Stimulated activated memory B cell treated with anti-CD40 and anti-IgM and Interleukin-4, amounts not matched to agents 10 μg/mL and 1 μg/mL and 100 μg/mL, for 72 hours (primary cell): ENCODE measurements at places on chromosomes 6 and 20.

DNA sequence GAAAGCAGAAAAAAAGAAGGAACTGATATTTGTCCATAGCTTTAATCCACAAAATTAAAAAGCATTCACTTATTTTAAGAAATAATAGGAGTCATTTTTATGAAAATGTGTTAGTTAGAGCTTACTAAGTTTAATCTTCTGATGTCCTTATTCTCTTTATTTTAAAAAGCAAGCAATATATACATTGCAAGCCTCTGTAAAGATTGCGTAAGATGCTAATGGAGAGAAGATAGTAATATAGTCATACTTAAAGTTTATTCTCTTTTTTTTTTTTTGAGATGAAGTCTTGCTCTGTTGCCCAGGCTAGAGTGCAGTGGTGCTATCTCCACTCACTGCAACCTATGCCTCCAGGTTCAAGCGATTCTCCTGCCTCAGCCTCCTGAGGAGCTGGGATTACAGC is 39.7 kb downstream of the AIG1 start:
- no peaks in the 10 kb centered on the region for H3K27me3 ChIP-seq
- H3K36me3 ChIP-seq = no peaks in the 10 kb centered on the region
- no peak for ATAC-seq
- no peak overlapping the region for H3K4me3 ChIP-seq

DNA sequence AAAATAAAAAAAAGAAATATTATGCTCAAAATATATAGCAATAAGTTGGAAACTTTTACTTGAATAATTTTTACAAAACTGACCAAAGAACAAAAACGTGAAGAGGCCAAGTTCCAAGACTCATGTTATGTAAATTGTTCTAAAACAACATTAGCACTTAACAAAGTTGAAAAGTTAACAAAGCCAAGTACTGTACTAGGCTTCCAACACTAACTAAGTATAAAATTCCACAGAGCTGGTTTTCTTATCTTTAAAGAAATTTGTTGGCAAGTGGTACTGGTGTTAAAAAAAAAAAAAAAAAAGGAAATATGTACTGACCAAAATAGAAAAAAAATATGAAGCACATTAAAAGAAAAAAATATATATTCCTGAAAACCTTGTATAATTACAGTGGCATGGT is 127.8 kb downstream of the SLC16A10 start:
- no peaks in the 10 kb centered on the region for H3K36me3 ChIP-seq
- H3K4me3 ChIP-seq = no peak overlapping the region
- H3K4me1 ChIP-seq = no peaks in the 10 kb centered on the region
- no peak for ATAC-seq

GRCh38 chr6:56956491-56956890 is 1.6 kb downstream of the BEND6 start:
- H3K4me1 ChIP-seq = peaks cover 20% of the 10 kb centered on the region
- no peak overlapping the region for H3K27ac ChIP-seq
- no peak for ATAC-seq
- H3K27me3 ChIP-seq = peaks cover 40% of the 10 kb centered on the region

- H3K36me3 ChIP-seq = no peaks in the 10 kb centered on the region
- ATAC-seq = no peak
- H3K4me1 ChIP-seq = no peaks in the 10 kb centered on the region
- H3K27ac ChIP-seq = no peak overlapping the region
- no peaks in the 10 kb centered on the region for H3K27me3 ChIP-seq
- H3K4me3 ChIP-seq = no peak overlapping the region
Measured at GRCh38 chr20:24705486-24705885, 236.1 kb downstream of the SYNDIG1 start.

DNA sequence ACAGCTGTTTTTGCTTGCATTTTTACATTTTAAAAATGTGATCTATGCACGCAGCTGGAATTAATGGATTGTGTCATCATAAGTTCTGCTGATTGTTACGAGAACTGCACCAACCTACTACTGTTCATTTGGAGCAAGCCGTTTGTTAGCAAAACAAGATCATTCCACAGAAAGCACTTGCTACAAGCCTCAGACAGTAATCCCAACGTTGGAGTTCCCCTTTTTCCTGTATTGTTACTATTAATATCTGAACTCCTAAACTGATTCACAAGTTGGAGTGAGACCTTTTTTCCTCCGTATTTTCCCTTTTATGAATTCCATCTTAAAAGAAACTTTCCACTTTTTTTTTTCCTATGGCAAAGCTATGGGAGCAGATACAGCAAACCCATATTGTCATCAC is 3.5 kb downstream of the TENT5A start:
- H3K27ac ChIP-seq = no peak overlapping the region
- no peak for ATAC-seq
- peaks cover 4% of the 10 kb centered on the region for H3K36me3 ChIP-seq
- peaks cover 45% of the 10 kb centered on the region for H3K4me1 ChIP-seq

DNA sequence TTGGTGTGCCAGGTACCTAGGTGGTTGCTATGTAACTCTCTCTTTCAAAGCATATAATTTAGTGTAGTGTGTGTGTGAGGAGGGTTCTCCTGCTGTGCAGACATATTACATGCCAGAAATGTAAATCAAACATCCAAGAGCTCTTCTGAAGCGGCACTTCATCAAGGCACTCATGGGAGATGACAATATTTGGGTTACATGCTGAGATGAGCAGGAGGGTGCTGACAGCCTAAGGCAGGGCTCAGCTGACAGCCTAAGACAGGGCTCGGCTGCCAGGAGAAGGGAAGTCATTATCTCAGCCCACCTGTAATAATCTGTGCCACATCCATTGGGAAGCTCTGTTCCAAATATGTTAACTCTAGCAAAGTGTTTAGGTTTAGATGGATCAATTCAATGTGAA is 39.1 kb downstream of the ADGRF5 start:
- no peaks in the 10 kb centered on the region for H3K4me1 ChIP-seq
- H3K4me3 ChIP-seq = no peak overlapping the region
- no peaks in the 10 kb centered on the region for H3K36me3 ChIP-seq
- no peaks in the 10 kb centered on the region for H3K27me3 ChIP-seq
- no peak overlapping the region for H3K27ac ChIP-seq
- ATAC-seq = no peak

- H3K4me3 ChIP-seq = no peak overlapping the region
- peak overlapping the region; percentile 51 for H3K27ac ChIP-seq
- peaks cover 28% of the 10 kb centered on the region for H3K36me3 ChIP-seq
Measured at GRCh38 chr6:106561686-106562405, 67.5 kb downstream of the RTN4IP1 start.

GRCh38 chr20:56752274-56752673 is 123.2 kb downstream of the TFAP2C start:
- H3K36me3 ChIP-seq = no peaks in the 10 kb centered on the region
- peaks cover 17% of the 10 kb centered on the region for H3K27me3 ChIP-seq
- H3K4me1 ChIP-seq = no peaks in the 10 kb centered on the region
- ATAC-seq = no peak

DNA sequence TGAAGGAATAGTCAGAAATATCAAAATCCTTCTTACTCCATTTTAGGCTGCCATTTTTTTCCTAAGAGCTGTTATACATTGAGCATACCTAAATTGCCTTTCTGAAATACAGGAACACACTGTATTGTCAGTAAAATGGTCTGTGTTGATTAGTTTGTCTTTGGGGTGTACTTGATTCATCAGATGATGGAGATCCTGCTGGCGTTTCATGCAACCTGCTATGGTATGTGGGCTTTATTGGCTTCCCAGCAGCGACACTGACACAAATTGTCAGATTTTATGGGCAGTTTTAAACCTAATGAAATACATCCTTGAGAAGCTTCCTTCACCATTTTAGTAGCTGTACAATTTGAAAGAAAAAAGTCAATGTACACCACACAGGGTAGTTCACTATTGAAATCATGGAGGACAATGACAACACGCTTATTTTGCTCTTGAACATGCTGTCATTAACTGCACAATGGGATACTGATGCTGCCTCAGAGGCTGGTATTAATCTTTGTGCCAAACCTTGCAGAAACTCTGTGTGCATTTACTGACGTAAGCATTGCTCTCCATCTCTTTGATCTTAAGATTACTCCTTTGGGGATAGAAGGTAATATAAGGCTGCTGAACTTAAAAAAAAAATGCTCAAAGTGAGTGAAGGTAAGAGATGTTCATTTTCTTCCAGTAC is 124.9 kb downstream of the LAMA2 start:
- no peak for ATAC-seq
- no peaks in the 10 kb centered on the region for H3K36me3 ChIP-seq
- H3K4me1 ChIP-seq = no peaks in the 10 kb centered on the region

GRCh38 chr20:23625236-23625964 is 12.4 kb downstream of the CST3 start:
- peaks cover 6% of the 10 kb centered on the region for H3K4me1 ChIP-seq
- ATAC-seq = no peak
- peaks cover 32% of the 10 kb centered on the region for H3K27me3 ChIP-seq
- no peak overlapping the region for H3K27ac ChIP-seq

- H3K36me3 ChIP-seq = no peaks in the 10 kb centered on the region
- no peaks in the 10 kb centered on the region for H3K27me3 ChIP-seq
- peak overlapping the region; percentile 31 for H3K4me3 ChIP-seq
- no peak overlapping the region for H3K27ac ChIP-seq
- peaks cover 28% of the 10 kb centered on the region for H3K4me1 ChIP-seq
- no peak for ATAC-seq
Measured at GRCh38 chr6:156647140-156647784, 129.9 kb upstream of the ARID1B start.

- peaks cover 24% of the 10 kb centered on the region for H3K4me1 ChIP-seq
- ATAC-seq = no peak
- H3K4me3 ChIP-seq = peak overlapping the region; percentile 95
Measured at GRCh38 chr6:7261852-7262461, 51.0 kb downstream of the SSR1 start.

DNA sequence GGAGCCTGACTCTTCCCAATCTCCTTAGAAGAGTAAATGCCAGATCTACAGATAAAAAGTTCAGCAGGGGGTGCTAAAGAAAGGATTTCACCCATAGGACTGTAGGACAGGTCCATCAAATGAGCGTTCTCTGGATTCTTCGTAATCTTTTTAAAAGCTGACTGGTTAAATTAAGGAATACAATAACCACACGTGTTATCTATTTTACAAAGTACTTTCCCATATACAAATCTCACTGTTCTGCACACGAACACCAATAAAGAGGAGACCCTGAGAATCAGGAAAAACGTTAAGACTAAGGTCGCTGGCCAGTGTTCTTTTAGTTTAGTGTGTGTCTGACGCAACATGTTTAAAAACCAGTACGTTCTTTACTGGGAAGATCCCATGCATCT is 542 bp downstream of the TUBE1 start:
- peak; percentile 49 for ATAC-seq
- peaks cover 16% of the 10 kb centered on the region for H3K36me3 ChIP-seq
- H3K27me3 ChIP-seq = peaks cover 13% of the 10 kb centered on the region
- no peak overlapping the region for H3K4me3 ChIP-seq
- no peak overlapping the region for H3K27ac ChIP-seq

DNA sequence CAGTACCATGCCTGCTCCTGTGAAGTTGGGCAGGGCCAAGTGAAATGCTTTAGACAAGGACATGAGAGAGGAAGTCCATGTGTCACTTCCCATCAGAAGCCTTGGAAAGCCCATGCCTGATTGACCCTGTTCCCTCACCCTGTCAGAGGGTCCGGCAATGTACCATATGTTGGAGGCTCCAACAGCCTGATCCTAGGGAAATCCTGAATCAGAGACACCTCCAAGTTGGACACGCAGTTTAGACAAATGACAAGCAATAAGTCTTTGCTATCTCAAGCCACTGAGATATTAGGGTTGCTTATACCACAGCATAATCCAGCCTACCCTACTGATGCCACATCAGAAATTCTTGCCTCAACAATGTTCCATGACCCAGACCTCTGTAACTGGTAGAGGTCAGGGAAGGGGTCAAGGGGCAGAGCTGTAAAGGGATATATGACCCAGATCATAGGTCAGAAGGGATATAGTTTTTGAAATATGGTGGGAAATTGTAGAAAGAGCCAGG is 174.8 kb downstream of the HACE1 start:
- H3K4me1 ChIP-seq = peaks cover 5% of the 10 kb centered on the region
- H3K27ac ChIP-seq = no peak overlapping the region
- H3K27me3 ChIP-seq = peaks cover 16% of the 10 kb centered on the region
- no peak overlapping the region for H3K4me3 ChIP-seq
- ATAC-seq = no peak

- H3K27ac ChIP-seq = peak overlapping the region; percentile 14
- no peaks in the 10 kb centered on the region for H3K27me3 ChIP-seq
- H3K4me1 ChIP-seq = peaks cover 36% of the 10 kb centered on the region
- H3K36me3 ChIP-seq = peaks cover 13% of the 10 kb centered on the region
Measured at GRCh38 chr20:16064989-16065707, 508.1 kb downstream of the KIF16B start.

GRCh38 chr20:43287637-43288036 is 97.9 kb upstream of the PTPRT start:
- no peaks in the 10 kb centered on the region for H3K36me3 ChIP-seq
- no peak for ATAC-seq
- no peak overlapping the region for H3K27ac ChIP-seq
